Caco-2 (cell line): ENCODE measurements at places on chromosomes 12 and 14. TPM values are rescaled to one million over a fixed set of nuclear protein-coding genes. Genes with fewer than 3 reads are reported as not detected.

DNA sequence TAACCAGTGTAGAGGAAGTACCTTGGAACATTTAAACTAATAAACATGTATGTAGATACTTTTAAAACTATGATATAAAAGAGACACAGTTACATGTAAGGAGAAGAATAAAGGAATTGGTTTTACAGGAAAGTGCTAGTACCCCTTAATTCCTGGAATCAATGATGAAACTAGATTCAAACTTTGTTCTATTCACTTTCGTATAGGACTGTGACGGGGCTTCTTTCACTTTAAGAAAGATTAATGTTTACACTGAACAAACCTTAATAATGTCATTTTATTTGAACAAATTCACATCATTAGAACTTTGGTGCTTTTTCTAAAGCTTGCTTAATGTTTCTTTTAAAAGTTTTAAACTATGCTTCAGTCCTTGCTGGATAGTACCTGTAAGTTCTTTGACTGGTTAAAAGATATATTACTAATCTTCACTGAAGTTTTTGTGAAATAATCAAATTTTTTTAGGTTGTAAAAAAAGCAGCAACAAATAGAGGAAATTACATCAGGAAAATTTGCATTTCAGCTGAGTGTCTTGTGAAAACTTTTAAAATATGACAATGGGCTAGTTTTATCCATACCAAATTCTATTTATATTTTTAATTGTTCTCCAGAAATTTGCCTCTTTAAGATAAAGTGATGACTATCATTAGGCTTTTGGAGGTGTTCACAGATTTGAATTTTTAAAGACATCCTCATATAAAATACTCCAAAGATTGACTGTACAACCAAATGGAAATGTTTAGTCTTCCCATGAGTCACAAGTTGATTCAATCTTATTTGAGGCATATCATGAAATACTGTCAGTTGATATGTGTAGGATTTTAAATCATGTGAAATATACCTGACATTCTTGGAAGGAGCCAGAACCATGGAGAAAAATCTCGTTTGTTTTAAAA is 36.2 kb downstream of the PAPOLA start:
- no peak for DNase-seq

GRCh38 chr14:64987438-64987767 is 708 bp downstream of the FNTB start:
- DNase-seq = no peak

DNA sequence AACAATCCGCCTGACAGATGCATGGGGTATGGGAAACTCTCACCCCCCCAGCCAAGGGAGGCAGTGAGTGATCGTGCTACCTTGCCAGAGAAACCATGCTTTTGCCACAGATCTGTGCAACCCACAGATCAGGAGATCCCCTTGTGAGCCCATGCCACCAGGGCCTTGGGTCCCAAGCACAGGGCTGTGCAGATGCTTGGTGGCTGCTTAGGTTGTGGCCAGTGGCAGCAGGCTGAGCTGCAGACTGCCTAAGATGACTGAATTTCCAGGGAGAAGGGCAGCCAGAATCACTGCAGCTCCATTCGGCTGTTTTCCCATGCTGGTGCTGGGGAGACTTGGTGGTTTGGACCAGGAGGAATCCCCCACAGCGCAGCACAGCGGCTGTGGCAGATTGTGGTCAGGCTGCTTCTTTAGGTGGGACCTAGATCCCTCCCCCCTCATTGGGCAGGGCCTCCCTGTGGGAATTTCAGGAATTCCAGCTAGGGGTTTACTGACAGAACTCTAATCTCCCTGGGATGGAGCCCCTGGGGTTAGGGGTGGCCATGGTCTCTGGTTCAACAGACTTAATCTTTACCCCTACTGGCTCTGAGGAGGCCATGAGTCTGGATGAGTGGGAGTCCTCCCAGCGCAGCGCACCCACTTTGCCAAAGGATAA is 264.6 kb upstream of the DAAM1 start:
- no peak for DNase-seq

GRCh38 chr12:87991483-87991882 is 37.7 kb downstream of the C12orf50 start:
- DNase-seq = no peak

DNA sequence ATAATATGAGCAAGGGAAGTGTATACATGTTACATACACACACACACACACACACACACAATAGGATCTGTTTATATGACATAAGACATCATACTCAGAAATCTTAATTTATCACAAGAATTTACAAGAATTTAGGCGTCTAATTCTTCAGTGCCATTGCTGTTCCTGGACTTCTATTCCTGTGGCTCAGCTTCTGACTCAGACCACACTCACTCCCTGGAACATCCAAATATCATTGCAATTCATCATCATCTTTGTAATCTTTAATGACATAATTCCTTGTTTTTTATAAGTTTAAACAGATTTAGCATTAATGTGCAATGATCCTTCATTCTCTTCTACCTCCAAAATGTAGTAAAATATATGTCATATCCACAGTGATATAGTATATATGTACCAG is 544.2 kb downstream of the FOXG1 start:
- no peak for DNase-seq

DNA sequence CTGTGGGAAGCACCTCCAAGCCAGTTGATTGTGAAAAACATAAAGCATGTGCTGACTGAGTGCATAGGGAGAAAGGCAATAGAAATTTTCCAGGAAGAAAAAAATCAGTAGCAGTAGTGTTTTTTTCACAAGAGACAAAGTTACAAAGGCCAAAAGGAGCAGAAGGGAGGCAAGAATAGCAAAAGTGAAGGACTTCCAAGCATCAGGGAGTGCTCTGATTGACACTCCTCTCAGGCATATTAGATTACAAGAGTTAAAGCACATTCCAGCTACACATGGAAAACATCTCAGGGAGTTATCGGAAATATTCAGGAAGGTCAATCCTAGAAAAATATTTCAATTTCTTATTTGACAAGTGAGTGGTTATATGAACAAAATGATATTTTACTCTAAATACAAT is 508.0 kb downstream of the MDGA2 start:
- DNase-seq = no peak

DNA sequence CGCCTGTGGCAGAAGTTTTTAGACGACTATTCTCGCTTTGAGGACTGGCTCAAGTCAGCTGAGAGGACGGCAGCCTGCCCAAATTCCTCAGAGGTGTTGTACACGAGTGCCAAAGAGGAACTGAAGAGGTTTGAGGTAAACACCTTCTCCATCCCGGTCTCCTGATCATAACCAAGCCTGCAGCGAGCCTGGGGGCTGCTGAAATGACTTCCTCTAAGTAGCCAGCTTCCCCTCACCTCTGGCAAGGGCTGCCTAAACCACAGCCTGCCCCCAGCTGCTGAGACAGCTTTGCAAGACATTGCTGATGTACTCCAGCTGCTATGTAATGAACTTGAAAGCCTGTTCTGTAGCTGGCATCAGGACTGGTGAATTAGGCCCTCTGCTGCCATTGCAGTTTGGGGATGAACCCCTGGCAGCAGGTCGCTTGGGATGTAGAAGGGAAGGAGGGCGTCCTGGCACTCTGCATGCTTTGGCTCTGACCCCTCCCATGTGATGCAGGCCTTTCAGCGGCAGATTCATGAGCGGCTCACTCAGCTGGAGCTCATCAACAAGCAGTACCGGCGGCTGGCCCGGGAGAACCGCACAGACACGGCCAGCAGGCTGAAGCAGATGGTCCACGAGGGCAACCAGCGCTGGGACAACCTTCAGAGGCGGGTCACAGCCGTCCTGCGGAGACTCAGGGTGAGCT is 84.6 kb downstream of the ESR2 start:
- DNase-seq = no peak

DNA sequence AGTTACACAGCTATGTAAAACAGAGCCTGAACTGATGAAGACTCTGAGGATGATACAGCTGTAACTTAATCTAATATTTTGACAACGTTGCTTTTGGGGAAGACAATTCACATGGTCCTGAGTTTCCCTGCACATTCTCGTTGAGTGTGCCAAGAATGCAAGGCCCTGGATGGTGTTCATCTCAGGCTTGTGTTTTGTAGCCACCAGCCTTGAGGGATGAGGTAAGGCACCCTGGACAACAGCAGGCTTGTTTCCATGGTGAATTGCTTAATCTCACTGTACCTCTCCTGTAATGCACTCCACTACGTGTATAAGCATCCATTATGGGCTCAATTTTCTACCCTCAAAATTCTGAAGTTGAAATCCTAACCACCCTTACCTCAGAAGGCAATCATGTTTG is 2.1 kb downstream of the CATSPERB start:
- DNase-seq = no peak

DNA sequence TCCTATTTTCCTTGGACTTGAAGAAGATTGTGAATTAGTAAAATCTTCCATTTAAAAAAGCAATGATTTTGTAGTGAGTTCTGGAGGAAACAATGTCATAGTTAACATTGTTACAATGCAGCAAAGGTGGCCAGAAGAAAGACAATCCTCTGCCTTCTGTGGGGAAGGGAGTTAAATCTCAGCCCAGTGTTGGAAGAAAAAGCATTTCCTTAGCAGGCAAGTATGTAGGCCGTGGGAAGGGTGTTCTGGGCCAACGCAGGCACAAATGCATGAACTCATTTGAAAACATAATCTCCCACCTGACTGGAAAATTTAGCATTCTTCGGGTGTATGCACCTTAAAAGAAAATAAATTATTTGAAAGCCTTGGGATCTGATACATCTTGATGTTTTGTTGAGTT is 258.6 kb downstream of the ADAMTS20 start:
- DNase-seq = no peak

The PRH2 gene
- total RNA-seq = 0.93 TPM in 1 of 2 replicates, not detected in the other

The TIMM9 gene
- total RNA-seq = 68.5 and 69.2 TPM in 2 replicates

The RNASE7 gene
- not detected in 2 replicates for total RNA-seq

The PLEKHD1 gene
- 0.42 and 0.50 TPM in 2 replicates for total RNA-seq
